ENCODE measurements at places on chromosomes 12 and 14.

- DNase-seq = peak; percentile 31
Measured at GRCh38 chr12:3003357-3003992, 44.3 kb downstream of the TEAD4 start.

GRCh38 chr12:28223858-28224257 is 33.6 kb downstream of the CCDC91 start:
- no peak for DNase-seq

DNA sequence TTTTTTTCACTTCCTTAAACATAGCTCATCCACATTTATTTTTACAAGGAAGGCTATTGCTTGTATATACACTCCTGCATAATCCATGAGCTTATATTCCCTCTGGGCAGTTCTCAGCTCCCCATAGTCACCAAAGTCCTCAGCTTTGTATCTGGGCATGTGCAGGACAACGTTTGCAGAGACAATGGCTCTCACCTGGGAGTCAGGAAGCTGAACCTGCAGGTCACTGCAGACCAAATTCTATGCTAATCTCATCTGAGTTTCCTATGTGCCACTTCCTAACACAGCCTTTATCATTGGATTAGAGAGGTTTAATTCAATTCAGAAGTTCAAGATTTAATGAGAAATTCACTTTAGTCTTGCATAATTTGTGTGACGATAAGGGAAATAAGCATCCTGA is 131.5 kb downstream of the KCNK10 start:
- DNase-seq = no peak

GRCh38 chr12:49555631-49556390 is 12.1 kb downstream of the MCRS1 start:
- no peak for DNase-seq

DNA sequence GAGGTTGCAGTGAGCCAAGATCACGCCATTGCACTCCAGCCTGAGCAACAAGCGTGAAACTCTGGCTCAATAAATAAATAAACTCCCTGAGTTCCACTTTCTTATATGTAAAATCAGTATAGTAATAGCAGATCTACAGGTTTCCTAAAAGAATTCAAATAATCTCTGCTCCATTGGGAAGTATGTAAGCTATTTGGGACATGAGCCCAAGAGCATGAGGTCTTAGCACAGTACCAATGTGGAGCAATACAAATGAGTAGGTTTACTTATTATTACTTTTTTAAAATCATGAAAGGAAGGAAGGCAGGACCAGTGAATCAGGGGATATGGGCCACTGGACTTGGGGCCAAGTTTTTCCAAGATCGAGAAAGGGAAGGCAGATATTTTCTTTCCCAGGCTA is 216.9 kb upstream of the DIO2 start:
- peak; percentile 45 for DNase-seq

GRCh38 chr12:58588770-58589169 is 331.5 kb downstream of the LRIG3 start:
- DNase-seq = peak; percentile 32

- DNase-seq = no peak
Measured at GRCh38 chr14:74911704-74912103, 11.4 kb downstream of the RPS6KL1 start.

DNA sequence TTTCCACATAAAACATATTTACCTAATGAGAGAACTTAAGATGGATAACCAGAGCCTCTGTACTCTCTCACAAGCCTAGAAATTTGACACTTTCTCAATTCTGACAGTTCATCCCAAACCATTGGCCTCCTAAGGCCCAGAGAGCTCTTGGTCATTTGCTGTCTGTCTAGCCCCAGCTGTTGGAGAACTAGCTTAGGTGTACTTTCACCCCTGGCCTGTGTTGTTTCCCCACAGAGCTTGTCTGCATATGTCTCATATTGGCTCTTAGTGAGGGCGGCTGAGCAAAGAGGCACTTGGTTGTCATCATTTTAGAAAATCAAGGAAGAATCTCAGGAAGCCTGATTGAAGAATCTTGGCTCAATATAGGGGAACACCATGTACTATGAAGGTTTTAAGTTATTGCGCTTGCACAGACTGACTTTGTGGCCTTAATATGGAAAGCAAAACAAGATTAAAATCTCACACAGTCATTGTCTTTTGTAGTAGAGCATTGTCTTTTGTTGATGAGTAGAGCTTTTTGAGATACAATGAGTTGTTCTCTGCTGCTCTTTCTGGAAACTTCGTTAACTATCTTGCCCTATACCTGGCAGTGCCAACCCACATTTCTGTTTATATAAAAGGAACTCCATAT is 324.6 kb downstream of the RAD51B start:
- no peak for DNase-seq

DNA sequence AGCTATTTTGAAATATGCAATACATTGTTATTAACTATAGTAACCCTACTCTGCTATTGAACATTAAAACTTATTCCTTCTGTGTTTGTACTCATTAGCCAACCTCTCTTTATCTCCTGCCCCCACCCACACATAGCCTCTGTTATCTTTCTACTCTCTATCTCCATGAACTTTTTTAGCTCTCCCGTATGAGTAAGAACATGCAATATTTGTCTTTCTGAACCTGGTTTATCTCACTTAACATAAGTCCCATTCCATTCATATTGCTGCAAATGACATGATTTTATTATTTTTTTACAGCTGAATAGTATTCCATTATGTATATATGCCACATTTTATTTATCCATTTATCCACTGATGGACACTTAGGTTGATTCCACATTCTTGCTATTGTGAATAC is 79.0 kb upstream of the AMIGO2 start:
- no peak for DNase-seq

- no peak for DNase-seq
Measured at GRCh38 chr12:78269620-78270019, 438.9 kb downstream of the NAV3 start.

DNA sequence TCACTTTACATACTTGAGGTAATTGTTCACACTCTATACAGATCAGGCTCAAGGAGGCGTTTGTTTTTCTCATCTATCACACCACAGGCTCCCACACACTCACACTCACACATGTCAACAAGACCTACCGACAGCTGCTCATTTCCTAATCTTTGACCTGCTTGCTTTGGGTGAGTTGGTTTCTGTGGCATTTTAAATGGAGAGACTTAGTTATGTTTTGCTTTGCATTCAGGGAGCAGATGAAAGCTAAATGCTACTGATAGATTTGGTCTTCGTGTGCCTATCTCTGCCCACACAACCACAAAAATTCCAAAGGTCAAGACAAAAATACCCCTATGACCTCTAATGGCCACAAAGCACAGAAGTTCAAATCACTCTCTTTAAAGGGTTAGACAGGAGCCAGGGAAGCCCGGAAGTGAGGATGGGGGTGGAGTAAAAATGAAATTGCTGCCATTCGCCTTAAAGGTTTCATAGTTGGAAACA is 203.5 kb upstream of the G2E3 start:
- no peak for DNase-seq

DNA sequence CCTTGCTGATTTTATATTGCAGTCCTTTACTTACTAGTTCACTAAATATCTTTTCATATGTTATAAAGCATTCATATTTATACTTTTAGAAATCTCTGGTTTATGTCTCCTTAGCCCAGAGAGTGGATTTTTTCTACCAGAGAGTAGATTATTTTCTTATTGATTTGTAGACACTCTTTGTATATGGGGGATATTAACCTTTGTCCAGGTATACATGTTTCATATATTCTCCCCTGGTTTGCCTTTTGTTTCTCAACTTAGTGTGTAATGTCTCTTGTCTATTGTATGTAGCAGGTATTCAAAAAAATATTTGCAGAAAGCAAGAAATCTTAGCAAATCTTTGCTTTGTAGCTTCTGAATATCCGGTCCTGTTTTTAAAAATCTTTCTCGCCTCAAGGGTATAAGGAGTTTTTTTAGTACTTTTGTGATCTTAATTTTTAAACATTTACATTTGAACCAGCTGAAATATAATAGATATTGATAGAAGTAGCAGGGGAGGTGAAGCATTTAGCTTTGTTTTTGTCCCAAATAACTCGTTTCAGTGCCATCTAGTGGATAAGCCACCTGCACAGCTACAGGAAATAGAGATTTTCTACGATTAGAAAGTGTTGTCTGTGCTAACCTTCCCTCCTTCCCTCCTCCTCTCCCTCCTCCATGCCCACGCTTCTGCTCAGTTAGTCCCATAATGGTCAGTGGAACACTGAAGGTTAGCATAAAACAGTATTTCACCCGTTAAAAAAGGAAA is 97.0 kb downstream of the PHETA1 start:
- no peak for DNase-seq

- no peak for DNase-seq
Measured at GRCh38 chr12:94242901-94243300, 94.5 kb downstream of the PLXNC1 start.

GRCh38 chr14:74573421-74574089 is 38.5 kb downstream of the LTBP2 start:
- DNase-seq = no peak

- no peak for DNase-seq
Measured at GRCh38 chr14:20143911-20144310, 5.3 kb downstream of the OR4N5 start.

DNA sequence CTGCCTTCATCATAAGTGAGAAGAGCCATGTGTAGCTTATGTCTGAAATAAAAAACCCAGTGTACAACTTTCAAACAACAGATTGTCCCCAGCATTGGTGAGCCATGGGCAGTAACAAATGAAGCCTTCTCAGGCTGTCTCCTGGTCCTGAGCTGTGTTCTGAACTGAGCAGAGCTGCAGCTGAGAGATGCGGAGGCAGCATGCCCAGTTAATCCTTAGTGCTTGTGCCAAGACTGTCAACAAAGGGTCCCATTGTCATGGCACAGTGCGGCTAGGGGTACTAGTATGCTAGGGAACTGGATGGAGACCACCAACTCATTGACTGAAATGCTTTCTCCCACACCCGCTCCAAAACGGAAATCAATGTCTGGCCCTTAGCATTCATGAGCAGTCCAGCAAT is 154.3 kb downstream of the RMST start:
- DNase-seq = no peak

DNA sequence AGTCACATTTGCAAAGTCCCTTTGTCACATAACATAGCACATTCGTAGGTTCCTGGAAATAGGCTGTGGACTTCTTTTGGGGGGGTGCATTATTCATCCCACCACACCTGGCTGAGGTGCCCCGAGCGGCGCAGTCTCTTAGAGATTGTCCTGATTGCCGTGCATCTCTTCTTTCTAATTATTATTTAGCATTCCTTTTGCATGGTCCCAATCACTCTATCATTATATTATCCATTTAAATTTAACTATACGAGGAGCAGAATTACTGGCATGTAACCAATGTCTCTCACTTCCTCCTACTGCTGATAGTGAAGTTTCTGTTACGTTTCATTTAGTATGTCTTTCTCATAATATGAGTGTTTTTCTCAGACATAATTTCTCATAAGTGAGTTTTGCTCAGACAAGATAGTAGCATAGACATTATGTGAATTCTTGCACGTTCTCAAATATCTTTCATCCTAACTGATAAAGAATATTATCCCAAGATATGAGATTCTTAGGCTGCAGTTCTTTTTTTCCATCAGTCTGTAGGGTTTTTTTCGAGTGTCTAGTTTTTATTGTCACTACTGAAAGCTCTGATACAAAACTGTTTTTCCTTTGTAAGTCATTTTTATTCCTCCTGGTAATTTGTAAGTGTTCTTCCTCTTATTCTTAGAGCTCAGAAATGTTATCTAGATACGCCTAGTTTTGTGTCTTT is 444.3 kb downstream of the NELL2 start:
- DNase-seq = no peak

GRCh38 chr12:68376901-68377300 is 44.7 kb upstream of the MDM1 start:
- DNase-seq = no peak

DNA sequence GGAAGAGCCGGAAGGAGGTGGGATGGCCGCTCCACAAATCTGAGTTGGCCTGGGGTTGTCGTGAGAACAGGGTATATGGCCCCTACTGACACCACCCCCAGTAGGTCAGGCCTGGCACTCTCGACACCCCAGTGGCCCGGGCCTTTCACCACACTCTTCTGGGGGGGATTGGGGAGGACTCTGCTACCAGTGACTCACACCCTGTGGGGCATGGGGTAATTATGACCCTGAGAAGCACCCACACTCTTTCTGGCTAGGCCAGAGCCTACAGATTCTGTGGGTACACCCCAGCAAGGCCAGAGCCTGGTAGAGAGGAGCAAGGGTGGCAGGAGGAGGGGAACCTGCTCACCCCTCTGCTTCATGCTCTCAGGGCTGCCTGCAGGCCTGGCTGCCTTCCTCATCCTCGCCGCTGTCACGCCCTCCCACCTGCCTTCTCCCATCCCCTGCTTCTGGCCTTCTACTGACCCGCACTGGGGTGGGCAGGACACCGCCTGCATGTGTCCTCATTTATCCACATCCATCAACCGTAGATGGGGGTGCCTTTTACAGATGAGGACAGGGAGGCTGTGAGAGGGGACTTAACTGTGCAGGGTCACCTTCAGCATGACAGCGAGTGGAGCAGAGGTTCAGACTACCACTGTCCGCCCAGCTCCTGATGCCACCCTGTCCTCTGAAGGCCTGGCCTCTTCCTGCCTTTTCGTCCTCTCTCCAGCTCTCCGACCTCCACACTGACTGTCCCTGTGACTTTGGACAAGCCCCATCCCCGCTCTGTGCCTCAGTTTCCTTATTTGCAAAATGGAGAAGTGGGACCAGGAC is 18.4 kb downstream of the ASB2 start:
- no peak for DNase-seq

DNA sequence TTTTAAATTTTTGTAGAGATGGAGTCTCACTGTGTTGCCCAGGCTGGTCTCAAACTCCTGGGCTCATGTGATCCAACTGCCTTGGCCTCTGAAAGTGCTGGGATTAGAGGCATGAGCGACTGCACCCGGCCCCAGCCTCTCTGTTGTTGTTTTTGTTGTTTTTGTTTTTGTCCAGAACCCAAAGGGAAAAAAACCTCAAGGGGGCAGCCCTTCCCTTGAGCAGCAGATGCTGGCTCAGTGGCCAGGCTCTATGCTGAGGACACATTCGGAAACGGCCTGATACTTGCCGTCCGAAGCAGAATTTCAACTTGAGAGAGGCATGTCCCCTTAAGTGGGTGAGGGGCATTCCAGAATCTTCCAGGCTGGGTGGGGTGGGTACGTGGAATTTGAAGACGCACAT is 6.7 kb downstream of the MVK start:
- no peak for DNase-seq
